ENCODE measurements at places on chromosomes 12 and 14.

DNA sequence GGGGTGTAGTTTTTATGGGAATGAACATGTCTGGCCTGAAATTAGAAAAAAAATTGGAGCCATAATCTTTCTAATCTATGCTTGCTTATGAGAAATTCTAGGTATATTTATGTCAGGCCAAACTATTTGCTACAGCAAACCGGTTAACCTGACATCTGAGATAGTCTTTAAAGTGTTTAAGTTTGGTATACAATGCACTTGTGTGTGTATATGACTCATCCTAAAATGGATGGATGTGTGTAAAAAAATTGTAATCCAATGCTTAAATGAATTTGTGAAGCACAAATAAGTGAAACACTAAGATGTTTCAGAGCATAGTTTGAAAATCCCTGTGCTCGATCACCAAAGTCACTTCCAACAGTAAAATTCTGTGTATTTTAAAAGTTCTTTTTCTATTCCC is 6.7 kb downstream of the CNOT2 start:
- DNase-seq, result no peak

GRCh38 chr14:95877633-95878032 is 1.0 kb downstream of the TUNAR start:
- no peak for DNase-seq

GRCh38 chr14:92649934-92650545 is 98.4 kb downstream of the LGMN start:
- no peak for DNase-seq

GRCh38 chr12:75747572-75748021 is 236.2 kb upstream of the KRR1 start:
- no peak for DNase-seq

- DNase-seq, result peak; percentile 97
These were observed 116.5 kb downstream of the RFLNA start for GRCh38 chr12:124411281-124411878.

- DNase-seq, result no peak
These were observed 33.6 kb upstream of the HIF1A start for GRCh38 chr14:61661471-61662400.

- peak; percentile 1 for DNase-seq
These were observed 731.9 kb downstream of the NRXN3 start for GRCh38 chr14:78902010-78902623.

DNA sequence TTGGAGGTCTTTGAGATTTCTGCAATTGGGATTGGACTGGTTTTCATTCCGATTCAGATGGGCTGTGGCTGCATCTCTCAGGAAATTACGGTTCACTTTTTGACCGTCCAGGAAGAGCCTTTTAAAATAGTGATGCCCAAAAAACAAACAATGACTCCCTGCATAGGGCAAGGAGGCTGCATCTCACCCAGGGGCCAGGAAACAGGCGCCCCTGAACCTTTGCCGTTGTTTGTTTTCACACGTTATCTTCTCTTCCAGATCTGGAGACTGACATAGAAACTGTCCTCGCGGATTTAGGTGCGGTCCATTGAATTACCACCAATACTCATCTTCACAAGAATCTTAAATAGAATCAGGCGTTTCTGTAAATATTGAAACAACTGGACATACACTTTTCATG is 66.0 kb downstream of the FLRT2 start:
- DNase-seq, result no peak

- no peak for DNase-seq
These were observed 4.7 kb upstream of the FAM234B start for GRCh38 chr12:13039328-13039956.

DNA sequence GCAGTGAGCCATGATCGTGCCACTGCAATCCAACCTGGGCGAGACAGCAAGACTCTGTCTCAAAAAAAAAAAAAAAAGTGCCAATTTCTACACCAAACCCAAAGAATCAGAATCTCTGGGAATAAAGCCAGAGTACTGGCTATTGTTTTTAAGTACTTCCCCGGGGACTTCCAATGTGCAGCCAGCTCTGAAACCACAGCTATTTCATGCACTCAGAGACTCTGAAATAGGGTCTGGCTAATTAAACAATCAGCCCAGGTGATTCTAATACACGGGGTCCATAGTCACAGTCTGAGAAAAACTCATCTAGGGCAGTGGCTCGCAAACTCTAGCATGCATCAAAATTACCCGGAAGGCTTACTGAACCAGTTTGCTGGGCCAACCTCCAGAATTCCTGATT is 56.3 kb downstream of the SIX6 start:
- DNase-seq, result no peak

GRCh38 chr12:2759733-2760132 is 35.0 kb upstream of the FKBP4 start:
- no peak for DNase-seq

GRCh38 chr14:57611555-57612075 is 118.0 kb upstream of the CCDC198 start:
- DNase-seq, result no peak

DNA sequence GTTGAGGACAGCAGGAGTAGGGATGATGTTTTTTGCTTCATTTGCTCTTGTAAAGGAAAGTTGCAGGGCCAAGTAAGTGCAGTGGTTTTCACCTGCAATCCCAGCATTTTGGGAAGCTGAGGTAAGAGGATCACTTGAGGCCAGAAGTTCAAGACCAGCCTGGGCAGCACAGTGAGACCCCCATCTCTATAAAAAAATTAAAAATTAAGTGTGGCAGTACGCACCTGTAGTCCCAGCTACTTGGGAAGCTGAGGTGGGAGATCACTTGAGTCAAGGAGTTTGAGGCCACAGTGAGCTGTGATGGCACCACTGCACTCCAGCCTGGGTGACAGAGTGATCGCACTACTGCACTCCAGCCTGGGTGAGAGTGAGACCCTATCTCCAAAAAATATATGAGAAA is 10.8 kb downstream of the DPF3 start:
- DNase-seq, result no peak

- no peak for DNase-seq
These were observed 2.8 kb upstream of the DAAM1 start for GRCh38 chr14:59185676-59186075.

- no peak for DNase-seq
These were observed 225.3 kb upstream of the ATP2B1 start for GRCh38 chr12:89933911-89934310.

DNA sequence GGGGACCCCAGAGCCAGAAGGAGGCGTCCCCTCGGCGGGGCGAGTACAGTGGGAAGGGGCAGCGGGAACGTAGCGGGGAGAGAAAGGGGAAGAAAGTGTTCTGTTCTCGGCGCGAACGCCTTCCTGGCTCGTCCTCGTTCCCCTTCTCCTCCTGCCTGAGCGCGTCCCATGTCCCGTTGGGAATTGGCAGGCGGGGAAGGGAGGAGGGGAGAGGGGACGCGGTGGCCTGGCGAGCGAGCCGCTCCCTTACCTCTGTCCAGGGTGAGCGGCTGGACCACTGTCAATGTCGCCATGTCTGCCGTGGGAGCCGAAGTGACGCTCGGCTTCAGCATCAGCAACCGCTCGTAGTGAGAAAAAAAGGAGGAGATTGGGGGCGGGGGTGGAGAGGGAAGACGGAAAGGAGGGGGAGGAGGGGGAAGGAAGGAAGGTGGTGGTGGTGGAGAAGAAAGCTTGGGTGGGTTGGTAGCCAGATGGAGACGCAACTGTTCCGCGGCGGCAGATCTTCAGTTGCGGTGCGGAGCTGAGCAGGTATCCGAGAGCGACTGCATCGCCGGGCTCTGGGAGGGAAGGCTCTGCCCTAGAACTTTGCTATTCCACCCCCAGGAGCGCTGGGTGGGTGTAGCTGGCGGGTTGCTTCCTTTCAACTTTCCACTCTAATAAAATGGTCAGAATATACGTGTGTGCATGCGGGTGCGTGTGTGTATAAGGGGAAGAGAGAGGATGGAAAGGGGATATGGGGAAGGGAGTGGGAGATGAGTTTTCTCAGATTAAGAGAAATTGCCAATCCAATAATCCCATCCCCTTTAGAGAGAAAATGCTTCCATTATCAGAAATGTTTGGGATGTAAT is at the start of gene LIN7A:
Gene LIN7A, minus strand, starts transcription at position 544 of the 848 bp plus-strand sequence. Its CDS starts 212 bp downstream, at position 332.
- DNase-seq, result peak; percentile 13

GRCh38 chr12:57157588-57158173 is 10.3 kb upstream of the LRP1-AS start:
- no peak for DNase-seq

DNA sequence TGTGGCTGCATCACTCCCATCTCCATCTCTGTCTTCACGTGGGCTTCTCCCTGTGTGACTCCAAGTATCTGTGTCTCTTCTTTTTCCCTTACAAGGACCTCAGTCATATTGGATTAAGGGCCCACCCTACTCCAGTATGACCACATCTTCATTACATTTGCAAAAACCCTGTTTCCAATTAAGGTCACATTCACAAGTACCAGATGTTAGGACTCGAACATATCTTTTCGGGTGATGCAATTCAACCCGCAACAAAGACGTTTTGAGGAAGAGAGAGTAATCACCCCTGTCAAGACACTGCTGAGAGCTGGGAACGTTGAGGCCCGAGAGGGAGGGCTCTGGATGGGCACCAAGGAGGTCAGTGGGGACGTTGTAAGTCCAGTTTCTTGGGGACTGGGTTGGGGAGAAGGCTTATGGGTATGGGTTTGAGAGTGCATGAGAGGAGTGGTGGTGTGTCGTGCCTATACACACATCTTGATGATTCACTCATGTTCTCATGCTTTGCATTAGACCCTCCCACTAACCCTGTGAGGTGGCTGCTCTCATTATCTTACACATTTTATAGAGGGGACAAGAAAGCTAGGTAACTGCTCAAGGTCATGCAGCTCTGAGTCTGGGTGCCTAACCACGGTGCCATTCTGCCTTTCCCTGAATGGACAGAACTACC is 12.1 kb upstream of the IFI27 start:
- DNase-seq, result no peak

Measured in H54 (cell line).